ENCODE measurements at places on chromosomes 5 and 9.

DNA sequence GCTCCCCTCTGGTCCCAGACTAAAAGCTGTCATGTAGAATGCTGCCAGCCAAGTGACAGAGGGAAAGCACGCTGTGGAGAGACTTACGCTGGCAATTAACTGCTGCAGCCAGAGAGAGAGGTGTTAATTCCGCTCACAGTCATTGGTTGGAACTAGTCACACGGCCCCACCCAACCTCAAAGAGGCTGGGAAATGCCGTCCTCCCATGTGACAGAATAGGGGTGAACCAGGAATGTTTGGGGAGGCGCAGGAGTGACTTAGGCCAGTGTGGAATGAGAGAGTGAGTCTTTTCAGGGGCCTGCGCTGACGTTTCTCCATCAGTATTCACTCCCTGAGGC lies 87.6 kb downstream of the AMBP start:
- no peak for DNase-seq

DNA sequence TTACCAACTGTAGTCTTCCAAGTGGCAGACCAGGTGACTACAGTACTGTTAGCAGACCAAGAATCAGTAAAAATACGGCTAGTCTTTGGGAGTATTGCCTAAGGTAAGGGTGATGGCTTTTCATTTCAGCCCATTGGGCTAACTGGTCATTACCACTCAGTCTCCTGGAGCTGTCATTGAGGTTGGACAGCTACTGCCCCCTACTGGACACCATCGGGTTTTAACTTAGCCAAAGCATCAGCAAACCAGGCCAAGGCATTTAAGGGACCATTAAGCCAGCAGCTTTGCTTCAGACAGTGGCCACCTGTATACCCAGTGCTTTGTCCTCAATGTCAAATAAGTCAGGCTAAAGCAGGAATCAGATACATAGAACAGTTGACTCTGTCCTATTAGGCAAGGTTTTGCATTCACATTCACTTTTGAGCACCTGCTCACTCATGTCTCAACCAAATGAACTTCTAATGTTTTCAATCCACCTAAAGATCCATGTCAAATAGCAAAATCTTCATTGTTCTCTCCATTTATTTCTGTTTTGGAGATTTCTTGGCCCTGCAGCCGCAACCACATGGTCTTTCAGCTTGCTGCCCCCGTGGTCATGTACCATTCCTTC lies 117.2 kb downstream of the INVS start:
- peak; percentile 52 for DNase-seq

- no peak for DNase-seq
Measured at GRCh38 chr5:151270599-151270998, 17.6 kb downstream of the GM2A start.

- DNase-seq, result no peak
Measured at GRCh38 chr9:20494035-20494434, 128.3 kb downstream of the MLLT3 start.

DNA sequence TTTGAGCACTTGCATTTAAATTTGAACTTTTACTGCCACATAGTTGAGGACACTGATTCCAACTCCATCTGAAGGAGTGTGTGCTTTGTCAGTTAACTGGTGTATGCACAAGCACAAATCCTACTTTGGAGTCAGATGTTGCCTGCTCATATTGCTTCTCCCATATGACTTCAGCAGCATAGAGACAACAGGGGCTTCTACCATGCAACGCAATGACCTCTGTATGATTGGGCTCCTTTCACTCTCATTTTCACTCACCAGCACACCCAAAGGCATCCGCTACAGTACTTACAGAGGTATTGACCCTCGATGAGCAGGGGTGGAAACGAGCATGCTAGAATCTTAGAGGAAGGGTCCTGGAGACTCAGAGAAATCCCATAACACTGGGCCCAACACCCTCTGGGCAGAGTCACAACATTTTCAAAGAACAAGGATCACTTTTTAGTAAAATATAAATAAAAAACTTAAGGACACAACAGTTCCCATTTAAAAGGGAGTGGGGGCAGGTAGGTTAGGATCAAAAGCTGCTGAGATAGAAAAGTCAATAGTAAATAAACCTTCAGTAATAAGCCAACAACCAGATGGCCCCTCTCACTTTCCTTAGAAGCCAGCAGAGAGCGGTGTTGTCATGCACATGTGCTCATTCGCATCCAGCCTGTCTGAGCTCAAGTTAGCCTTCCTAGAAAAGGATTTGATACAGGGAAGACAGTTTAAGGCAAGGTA lies 203.8 kb downstream of the SNCAIP start:
- peak; percentile 88 for DNase-seq

GRCh38 chr5:174205939-174206338 lies 160.4 kb downstream of the NSG2 start:
- DNase-seq, result no peak

DNA sequence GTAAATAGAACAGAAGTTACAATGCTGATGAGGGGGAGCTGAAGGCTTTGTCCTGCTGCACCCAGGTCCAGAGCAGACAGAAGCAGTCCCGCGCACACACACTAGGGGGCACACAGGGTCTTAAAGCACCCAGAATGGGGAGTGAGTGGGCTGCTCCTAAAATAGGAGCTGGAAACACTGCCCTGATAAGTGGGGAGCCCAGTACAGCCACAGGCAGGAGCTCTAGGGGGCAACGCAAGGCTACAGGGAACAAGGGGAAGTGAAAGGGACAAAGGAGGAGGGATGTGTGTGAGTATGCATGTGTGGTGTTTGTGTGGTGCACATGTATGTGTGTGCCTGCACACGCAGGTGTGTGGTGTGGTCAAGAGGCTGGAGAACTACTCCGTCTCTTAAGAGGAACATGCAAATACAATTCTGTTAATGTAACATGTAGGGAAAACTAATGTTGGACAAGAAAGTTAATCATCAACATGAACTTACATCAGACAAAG lies 191.5 kb downstream of the ROR2 start:
- DNase-seq, result peak; percentile 70

- no peak for DNase-seq
Measured at GRCh38 chr5:54704825-54705224, 187.3 kb downstream of the SNX18 start.

- DNase-seq, result no peak
Measured at GRCh38 chr9:122379340-122379739, 8.5 kb downstream of the PTGS1 start.

- no peak for DNase-seq
Measured at GRCh38 chr5:36681711-36682110, 75.3 kb downstream of the SLC1A3 start.

GRCh38 chr5:154258531-154259217 lies 68.1 kb downstream of the GALNT10 start:
- DNase-seq, result no peak

All from T47D (cell line).